NAMALWA (cell line): ENCODE measurements at places on chromosomes 16 and 17.

- no peak for DNase-seq
These were observed 142.7 kb upstream of the ASIC2 start for GRCh38 chr17:33435721-33436301.

DNA sequence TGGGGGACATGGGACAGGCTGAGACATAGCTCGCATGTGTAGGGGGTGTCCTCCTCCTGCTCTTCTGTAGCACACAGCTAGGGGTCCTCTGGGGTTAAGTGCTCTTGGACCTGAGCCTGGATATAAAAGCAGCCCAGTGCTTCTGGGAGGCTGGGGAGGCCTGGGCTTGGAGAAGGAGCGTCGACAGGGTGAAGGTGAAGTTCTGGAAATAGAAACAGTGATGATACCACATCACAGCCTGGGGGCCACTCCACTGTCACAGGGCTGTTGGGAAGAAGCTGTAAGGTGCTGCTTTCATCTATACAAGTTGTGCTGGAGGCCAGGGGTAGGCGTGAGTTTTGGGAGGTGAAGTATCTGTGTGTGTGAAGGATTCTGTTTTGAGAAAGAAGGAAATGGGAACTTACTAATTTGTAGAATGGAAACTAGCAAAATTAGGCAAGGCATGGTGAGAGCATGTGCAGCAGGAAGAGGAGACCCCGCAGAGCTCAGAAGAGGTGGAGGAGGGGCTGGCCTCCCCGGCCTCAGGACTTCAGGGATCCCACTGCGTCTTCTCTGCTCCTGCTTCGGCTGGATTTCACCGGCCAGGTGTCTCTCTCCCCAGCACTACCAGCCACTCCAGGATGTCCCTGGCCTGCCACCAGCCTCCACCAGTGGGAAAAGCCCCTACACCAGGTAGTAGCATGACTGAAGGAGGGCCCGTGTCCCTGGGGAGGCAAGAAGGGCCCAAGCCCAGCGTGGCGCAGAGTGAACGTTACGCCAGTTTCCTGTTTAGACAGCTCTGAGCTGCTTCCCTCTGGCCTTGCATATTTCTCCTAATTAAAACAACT, 19.4 kb downstream of the PLCG2 start:
- peak; percentile 91 for DNase-seq

- no peak for DNase-seq
These were observed 20.5 kb upstream of the PABPN1L start for GRCh38 chr16:88886845-88887521.

GRCh38 chr17:50571681-50572080, 11.2 kb downstream of the CACNA1G start:
- DNase-seq, result no peak

DNA sequence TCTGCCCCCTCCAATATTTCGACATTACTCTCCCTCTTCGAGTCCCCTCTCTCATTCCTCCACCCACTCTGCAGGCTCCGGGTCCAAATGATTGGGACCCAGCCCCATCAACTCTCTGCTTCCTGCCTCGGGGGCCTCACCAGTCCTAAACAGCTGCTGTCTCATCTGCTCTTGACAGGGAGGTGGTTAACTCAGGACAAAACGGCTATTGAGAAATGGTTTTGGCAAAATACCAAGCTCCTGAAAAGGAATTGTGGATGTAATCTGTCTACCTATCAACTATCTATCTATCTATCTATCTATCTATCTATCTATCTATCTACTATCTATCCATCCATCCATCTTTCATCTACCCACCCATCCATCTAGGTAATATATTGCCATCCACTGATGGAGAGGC, 2.2 kb downstream of the CD300H start:
- DNase-seq, result no peak

DNA sequence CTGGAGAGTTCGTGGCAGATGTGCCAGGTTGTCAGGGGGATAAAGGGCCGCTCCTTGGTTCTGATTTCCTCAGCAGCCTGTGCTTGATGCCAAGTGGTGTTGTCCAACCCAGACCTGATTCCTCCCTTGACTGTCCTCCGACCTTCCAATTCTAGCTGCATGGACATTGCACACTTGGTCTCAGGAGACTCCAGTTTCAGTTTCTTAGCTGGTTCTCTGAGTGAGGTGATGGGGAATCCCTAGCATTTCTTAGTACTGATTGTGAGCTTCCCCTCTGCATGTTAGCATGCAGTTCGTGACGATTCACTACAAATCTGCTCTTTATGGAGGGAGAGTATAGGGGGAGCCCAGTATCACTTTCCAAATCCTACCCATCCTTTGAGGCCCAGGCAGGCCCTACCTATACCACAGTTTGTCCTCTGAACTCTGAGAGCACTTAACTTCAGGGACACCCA, 12.4 kb upstream of the CCR7 start:
- no peak for DNase-seq

DNA sequence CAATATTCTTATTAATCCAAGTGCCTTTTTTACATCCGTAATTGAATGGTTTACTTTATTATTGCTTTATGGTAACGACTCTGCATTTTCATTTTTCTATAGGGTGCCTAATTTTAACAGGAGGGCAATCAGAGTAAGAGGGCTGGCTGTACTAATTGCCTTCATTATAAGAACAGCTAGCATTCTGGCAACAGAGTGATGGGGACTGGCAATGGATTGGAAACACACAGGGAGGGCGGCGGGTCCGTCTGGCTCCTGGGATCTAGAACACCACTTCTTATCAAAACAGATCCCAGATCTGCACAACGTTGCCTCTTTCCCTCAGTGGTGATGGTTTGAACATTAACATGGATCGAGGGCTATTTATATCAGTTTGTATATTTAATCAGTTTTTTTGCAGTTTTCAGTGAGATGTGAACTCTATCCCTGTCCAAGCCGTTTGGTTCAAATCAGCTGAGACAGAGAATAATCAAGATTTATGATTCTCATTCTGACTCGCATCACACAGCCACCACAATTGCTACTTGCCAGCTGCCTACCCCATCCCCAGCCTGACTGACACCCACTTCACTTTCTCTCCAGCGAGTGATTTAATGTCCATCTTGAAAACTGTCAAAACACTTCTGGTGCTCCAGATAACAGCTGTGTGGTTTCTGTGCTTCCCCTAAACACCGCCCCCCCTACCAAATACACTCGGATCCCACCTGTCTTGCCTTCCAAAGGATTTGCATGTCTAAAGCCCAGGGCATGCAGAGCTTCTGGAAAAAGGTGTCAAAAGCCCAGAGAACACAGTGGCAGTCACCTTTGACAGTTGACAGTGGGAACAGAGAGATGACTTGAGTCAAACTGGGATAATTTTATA, 327.9 kb downstream of the HS3ST4 start:
- DNase-seq, result no peak

DNA sequence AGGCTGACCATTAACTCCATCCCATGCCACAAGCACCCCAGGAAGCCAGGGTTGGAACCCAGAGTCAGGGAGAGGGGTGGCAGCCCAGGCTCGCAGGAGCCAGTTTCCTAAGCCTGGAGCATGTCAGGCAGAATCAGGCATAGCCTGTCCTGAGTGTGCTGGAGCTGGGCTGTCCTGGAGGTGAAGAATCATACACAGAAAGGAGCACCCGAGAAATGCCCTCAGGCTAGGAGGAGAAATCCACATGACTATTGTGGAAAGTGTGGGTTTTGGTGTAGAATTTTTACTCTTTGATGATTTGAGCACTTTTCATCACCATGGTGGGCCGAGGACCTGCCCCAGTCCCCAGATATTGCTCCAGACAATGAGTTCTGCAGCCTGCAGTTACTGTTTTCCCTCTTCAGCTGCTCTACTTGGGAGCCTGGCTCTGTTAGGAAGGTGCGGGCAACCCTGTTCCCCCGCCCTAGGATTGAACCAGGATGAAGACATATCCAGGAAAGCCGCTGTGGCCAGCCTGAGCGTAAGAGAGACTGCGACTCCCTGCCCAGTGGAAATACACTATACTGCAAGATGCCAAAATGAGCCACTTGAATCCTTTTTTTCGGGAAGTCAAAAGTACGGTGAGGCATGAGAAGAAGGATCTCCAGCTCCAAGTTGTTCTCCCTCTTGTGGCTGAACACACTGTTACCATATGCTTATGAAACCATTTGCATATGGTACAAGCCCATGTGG, 29.0 kb upstream of the HEATR6 start:
- no peak for DNase-seq

DNA sequence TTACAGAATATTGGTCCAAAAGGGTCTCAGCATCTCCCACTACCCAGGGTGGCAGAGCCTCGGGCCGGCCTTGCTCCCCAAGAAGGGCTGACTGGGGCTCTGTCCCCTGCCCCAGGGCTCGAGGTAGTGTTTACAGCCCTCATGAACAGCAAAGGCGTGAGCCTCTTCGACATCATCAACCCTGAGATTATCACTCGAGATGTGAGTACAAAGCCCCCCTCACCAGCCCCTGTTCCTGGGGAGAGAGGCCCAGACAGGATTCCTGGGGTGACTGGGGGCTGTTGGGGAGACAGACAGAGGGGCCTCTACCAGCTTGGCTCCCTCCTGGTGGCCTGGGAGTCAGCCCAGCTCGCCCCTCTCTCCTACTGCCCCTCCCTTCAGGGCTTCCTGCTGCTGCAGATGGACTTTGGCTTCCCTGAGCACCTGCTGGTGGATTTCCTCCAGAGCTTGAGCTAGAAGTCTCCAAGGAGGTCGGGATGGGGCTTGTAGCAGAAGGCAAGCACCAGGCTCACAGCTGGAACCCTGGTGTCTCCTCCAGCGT, 6.1 kb upstream of the NLRC5 start:
- no peak for DNase-seq

GRCh38 chr16:77696149-77696548, 26.2 kb upstream of the NUDT7 start:
- no peak for DNase-seq

DNA sequence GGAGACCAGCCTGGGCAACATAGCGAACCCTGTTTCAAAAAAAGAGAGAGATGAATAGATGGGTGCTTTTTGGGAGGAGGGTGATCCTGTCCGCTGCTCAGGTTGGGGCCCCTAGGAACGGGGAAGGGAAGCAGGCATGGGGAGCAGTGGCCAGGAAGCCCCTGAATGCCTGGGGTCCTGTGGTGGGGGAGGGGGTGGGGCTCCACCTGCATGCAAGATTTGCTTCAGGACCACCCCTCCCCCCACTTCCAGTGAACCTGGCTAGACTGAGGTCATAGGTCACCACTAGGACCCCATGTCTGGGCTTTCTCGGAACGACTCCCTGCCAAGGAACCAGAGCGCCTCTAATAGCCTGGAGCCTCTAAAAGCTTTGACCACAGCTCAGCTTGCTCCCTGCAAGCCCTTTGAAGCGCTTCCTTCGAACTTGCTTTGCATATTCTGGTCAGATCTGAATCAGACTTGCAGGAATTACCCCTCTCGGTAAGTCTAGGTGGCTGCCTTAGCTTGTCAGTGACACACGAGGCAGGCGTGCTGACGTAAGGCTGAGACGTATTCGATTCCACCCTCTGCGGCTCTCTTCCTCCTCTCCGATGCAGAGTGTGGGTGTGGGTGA, 3.7 kb downstream of the SOCS3 start:
- peak; percentile 98 for DNase-seq

DNA sequence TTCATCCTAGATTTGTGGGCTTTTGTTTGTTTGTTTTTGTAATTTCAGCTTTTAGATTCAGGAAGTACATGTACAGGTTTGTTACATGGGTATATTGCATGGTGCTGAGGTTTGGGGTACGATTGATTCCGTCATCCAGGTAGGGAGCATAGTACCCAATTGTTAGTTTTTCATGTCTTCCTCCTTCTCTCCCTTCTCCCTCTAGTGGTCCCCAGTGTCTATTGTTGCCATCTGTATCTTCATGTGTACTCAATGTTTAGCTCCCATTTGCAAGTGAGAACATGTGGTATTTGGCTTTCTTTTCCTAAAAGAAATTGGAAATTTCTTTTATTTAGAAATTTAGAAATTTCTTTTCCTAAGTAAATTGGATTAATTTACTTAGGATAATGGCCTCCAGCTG, 37.1 kb upstream of the BCAS3 start:
- peak; percentile 42 for DNase-seq

DNA sequence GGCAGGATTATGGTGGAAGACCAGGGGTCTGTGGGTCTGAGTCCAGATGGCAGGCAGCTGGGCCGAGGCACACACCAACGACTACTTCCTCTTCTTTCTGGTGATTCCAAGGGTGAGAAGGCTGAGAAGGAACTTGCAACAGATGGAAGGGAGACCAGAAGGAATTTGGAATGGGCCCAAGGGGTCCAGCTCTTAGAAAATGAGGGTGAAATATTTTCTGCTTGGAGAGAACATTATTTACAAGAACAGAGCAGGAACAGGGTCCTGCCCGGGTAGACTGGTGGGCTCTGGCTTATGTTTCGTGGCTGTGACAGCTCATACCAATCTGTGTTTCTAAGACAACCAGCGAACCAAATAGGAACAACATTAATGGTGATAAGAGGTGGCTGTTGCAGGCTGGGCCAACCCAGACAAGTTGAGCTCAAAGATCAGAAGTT, 36.6 kb downstream of the CCDC42 start:
- DNase-seq, result no peak

DNA sequence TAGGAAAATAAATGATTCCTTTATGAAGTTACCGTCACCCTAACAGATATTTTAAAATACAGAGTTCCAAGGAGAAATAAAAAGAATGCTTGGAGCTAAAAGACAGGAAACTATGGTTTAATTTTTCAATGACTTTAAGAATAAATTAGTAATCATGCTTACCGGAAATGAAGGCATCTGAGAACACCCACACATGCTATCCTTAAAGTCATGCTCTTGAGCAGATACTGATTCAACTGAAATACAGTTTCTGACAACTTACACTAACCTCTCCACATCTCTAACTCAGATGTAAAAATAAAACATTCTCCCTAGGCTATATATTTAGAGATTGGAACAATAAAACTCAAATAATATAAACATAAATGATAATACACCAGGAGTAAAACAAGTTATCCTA, 7.8 kb downstream of the PSMD12 start:
- DNase-seq, result no peak
